Stimulated activated CD4-positive, alpha-beta T cell treated with anti-CD3 and anti-CD28 coated beads, Interleukin-1b, Interleukin-23, amount 100 ng/mL, for 1 hour (primary cell): ENCODE measurements at places on chromosomes 7 and 10.
A peak's percentile ranks its signal among the peaks of the same experiment; 100 is the strongest.

DNA sequence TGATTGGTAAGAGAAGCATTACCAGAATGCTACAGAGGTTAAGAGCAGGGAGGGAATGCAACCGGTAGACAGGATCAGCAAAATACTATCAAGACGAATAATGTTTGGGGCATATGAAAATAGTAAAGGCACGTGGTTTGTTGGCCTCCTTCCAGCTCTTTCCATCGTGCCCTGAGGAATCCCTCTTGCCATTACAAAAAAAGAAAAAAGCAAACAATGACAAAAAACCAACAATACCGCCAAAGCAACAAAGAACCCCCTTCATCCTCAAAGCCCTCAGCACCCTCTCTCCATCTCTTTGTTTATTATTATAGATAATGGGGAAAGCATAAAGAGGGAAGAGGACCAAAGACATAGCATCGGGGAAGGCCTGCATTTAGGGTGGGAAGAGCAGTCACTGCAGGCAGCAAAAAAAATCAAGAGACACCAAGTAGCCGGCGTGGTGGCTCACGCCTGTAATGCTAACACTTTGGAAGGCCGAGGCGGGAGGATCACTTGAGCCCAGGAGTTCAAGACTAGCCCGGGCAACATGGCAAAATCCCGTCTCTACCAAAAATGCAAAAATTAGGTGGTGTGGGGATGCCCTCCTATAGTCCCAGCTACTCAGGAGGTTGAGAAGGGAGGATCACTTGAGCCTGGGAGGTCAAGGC is 78.0 kb downstream of the HIP1 start:
- DNase-seq: no peak

- DNase-seq: peak; percentile 1
These were observed 557 bp upstream of the LSM8 start for GRCh38 chr7:118183428-118183785.

GRCh38 chr10:74981831-74982633 is 129.4 kb upstream of the SAMD8 start:
- DNase-seq: no peak

DNA sequence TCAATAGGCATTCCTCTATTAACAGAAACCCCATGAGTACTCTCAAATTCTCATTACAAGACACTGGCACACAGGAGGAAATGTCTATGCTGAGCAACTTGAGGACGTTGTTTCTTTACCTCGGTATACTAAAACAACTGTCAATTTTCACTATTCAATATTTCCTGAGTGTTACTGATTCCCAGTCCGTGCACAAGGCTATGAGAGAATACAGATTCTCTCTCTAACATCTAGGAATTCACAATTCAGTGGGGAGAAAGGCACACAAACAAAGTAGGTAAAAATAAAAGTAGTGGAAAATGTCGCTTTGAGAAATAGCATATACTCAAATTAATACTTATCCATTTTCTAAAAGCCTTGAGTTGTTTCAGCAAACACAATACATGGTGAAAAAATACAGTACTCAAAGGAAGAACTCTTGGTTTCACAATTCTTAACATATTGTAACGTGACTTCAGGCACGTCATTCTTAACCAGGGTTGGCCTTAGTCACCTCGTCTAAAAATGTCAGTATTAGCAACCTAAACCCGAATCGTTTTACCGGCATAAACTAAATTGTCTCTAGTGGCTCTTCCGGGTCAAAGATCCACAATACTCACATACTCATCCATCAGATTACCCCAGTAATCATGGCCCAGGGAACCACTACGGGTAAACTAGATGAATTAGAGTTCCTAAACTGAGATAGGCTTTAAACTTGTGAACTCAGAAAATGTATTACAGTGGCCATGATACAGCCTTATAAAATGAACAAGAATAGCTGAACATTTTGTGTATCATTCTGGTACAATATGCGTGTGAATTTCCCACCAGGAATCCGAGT is 1.5 kb downstream of the IPMK start:
- no peak for DNase-seq

DNA sequence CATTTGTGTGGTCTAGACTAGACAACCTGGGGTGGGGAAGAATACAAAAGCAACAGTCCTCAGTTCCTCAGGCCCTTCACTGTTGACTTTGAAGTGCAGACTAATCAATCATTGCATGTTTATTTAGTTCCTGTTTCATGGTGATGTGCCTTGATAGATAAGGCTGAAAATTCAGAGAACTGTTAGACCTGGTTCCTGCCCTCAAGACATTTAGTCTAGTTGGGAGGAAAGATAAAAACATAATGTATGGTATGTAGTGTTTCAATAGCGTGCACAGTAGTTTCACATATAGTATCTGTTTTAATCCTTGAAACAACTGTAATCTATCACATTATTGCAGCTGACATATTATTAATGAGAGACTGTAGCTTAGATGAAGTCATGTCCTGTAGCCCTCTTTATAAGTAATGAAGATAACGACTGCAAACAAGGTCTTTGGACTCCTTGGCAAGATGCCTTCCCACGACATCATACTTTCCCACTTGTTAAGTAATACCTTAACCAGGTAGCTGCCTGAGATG is 124.0 kb downstream of the CELF2 start:
- DNase-seq: no peak
